ENCODE measurements at places on chromosomes 2 and 18.
A peak's percentile ranks its signal among the peaks of the same experiment; 100 is the strongest.

GRCh38 chr2:27209621-27210401, 2.0 kb upstream of the ATRAID start:
- peak; percentile 6 for DNase-seq

DNA sequence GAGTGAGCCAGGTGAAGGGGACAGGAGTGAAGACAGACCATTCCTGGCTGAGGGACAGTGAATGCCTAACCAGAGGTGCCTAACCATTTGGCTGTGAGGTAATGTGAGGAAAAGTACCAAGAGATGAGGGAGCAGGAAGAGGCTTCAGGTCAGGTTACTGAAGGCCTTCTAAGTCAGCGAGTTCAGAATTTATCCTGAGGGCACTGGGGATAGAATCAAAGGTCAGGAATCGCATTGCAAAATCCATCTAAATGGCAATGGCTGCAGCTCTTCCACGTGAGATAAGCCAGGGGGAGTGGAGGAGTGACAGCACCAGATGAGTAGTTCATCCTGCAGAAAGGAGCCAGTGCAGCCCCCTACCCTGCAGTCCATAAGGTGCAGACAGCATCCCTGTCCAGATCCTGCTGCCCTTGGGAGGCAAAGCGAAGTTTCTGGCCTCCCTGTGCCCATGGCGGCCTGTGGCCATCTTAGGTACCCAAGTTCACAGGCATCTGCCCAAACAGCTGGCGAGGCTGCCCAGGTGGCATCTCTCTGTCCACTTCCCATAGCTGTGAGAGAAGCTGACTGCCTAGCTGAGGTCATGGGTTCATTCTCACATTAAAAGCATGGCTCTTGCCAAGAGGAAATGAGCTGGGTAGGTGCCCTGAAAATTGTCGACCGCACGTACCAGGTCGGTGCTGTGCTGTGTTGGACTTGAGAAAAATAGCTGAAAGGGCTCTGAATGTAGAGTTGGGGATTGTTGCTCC, 49.5 kb downstream of the CYP27C1 start:
- no peak for DNase-seq

DNA sequence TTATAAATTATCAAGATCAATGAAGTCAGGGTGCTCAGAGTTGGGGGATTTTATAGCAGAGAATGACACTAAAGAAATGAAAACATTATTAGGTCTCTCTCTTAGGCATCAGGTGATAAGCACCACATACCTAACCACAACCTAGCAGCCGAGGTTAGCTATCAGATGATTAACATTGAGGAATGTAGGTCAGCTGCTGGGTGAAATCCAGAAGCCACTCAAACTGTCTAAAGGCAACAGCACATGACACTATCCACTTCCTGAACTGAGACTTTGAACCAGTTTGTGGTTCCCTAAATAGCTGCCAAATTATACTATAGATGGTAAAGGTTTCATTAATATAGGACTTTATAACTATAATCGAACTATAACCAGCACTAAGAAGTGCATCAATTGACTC, 4.7 kb downstream of the EPG5 start:
- no peak for DNase-seq

GRCh38 chr2:218980735-218981389, 4.1 kb downstream of the FEV start:
- DNase-seq, result no peak

DNA sequence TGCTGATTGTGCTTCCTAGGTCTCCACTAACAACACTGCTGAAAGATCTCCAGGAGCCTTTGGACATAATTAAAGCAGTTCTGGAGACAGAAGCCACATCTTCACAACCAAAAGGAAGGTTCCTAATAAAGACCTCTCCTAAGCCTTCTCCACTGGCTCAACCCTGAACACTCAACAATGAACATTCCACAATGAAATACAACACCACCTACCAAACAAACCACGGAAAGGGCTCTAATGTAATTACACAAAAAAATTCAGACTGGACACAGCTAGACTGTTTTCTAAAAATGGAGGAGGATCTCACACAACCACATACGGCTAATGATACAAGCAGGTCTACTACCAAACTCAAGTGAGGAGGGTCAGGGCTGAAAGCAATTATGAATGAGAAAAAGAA, 43.6 kb downstream of the NOL10 start:
- no peak for DNase-seq

GRCh38 chr18:44450226-44450625, 230.5 kb upstream of the SETBP1 start:
- DNase-seq, result no peak

- no peak for DNase-seq
Observed at GRCh38 chr2:130852521-130853115, 15.9 kb downstream of the ARHGEF4 start.

DNA sequence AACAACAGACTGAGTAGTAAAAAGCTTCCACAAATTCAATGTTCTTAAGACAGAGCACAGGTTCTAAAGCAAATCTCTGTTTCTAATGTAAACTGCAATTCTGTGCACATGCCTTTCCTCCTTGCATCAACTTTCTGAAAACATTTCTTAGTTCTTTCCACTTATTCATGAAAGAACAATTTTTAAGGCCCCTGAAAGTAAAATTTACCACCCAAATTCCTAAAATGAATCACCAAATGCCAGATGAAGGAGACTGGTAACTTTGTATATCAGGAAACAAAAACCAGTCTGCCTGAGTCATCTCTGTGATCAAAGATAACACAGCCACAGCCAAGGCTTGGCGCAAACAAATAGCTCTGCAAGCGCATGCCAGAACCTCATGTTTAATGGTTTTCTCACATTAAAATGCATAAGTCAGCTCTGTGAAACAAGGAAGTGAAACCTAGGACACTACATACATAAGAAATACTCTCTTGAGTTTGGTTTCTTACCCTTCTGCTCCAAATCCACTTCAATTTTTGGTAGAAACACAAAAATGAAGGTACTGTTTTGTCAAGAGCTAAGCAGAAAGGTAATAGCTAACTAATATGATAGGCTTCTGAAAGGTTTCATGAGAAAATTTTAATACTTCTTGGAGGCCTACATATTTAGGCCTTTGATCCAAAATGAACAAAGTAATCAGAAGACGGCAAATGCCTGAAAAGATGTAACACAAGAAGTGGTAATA, 169.4 kb downstream of the THADA start:
- peak; percentile 68 for DNase-seq

- no peak for DNase-seq
Observed at GRCh38 chr2:130380096-130380934, 24.5 kb downstream of the PTPN18 start.

GRCh38 chr2:186755066-186755465, 61.2 kb downstream of the FAM171B start:
- no peak for DNase-seq

DNA sequence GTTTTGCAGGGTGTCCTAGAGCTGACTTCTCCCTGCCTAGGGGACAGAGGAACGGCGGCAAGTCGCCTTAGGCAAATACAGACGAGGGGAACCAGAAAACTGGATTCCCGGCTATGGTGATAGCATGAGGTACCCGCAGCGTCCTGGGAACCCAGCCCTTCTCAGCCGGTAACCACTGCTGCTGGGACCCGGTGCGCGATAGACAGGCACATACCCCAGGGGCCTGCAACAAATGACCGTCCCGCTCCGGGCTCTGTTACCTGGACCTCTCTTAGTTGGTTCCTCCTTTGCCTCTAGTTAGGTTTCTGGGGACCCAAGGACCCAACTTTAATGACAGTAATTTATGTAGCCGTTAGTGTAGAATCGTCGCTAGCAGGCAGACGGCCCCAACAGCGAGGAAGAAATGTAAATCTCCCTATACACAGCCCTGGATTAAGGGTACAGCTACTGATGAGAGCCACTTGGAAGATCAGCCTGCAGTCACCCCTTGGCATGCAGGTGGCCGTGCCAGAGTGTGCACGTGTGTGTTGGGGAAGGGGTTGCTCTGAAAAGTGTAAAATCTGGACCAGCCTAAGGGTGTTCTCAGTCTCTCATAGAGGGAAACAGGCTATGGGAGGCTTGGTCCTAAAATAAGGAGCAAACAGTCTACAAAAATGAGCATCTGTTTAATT, 819 bp upstream of the SERPINE2 start:
- DNase-seq, result no peak

GRCh38 chr2:74573747-74574562, 19.4 kb downstream of the DOK1 start:
- no peak for DNase-seq

DNA sequence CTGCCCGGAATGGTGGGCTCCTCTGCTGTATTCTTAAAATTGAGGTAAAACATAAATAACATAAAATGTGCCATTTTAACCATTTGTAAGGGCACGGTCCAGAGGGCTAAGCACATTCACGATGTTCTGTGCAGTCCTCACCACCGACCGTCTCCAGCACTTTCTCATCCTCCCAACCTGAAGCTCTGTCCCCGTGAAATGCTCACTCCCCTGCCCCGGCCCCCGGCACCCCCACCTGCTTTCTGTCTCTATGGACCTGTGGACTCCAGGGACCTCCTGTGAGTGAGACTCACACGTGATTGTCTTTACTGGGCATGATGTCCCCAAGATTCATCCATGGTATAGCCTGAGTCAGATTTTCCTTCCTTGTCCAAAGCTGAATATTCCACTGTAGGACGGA, 38.7 kb upstream of the CTDP1 start:
- DNase-seq, result no peak

DNA sequence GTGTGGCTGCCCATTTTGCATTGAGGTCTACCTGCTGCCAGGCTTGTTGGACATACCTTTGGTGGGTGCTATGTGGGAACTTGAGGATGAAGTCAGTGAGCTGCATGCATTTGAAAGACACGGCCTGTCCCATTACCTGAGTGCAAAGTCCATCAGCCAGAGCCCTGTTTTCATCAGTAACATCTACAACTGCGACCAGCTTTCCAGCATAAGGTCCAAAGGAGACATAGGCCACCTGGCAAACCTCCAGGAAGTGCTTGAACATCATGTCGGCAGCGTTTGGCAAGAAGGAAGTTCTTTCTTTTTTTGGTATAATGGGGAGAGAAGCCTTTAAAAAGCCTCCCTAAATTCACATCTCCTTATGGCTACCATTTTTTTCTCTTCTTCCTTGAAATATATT, 143.1 kb downstream of the FAM161A start:
- no peak for DNase-seq

DNA sequence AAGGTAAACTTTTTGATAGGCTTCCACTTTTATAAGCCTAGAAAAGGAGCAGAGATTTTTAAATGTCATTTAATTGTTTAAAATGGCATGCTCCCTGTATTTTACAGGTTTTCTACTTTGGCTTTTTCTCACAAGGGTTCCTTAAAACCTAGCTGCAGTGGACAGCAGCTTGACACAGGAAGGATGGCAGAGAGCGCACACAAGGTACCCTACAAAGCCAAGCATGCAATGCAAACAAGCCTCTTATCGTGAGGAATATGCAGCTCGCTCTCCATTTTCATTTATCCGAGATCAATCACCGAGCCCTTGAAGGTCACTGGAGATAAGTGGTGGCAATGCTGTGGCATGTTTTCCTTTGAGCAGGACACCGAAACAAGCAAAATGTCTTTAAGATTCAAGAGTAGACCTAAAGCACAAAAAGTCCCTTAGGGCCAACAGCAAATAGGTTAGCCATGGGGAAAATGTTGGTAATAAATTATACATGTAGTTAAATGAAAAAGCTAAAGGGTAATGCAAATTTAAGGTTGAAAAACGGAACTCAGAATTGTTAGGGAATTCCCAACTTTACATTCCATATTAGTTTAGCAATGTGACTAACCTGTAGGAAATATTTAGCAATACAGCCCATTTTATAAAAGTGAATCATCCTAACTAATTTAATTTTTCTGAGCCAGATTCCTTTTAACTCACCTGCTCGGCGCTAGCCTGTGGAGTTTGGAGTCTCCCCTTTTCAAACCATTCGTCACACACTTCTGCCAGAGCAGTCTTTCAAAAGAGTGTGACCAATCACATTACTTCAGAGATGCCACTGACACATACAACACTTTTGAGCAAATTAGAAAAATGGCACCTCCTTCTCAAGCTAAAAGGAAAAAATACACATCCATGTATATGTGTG, 337.9 kb upstream of the PKDCC start:
- DNase-seq, result no peak

DNA sequence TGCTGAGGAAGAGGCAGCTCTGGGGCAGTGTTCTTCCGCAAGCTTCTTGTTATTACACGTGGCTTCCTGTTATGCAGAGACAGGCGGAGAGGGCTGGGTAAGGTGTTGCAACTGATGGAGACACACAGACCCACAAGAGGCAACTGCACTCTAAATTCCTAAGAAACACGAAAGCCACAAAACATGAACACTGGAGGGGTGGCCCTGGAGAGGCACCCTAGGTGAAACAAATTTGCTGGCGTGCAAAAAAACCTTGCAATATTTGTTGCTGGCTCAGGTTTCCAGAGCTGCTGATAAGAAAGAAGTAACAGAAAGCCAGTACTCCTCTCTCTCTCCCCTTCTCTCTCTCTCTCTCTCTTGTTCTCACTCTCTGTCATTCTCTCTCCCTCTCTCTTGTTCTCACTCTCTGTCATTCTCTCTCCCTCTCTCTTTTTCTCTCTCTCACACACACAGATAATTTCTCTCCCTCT, 31.8 kb downstream of the ARHGAP25 start:
- peak; percentile 70 for DNase-seq
